Right ventricle myocardium superior (tissue), 1 donor: ENCODE measurements at places on chromosomes 1 and 21. TPM values are rescaled to one million over a fixed set of nuclear protein-coding genes. Genes with fewer than 3 reads are reported as not detected.

DNA sequence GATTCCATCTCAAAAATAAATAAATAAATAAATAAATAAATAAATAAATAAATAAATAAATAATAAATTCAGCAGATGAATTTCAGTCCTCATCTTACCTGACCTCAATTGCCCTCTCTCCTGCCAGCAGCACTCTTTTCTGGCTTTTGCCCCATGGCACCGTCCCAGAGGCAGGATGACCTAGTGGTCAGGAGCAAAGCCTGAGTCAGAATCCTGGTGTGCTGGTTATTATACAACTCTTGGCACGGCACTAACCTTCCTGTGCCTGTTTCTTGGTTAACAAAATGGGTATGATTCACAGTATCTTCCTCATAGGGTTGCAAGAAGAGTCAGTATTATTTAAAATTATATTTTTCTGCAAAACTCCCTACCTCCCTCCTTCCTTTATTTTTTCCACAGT lies 43.0 kb downstream of the NKAIN1 start:
- no peak for DNase-seq

GRCh38 chr1:40985875-40986274 lies 6.4 kb downstream of the CTPS1 start:
- DNase-seq: no peak

DNA sequence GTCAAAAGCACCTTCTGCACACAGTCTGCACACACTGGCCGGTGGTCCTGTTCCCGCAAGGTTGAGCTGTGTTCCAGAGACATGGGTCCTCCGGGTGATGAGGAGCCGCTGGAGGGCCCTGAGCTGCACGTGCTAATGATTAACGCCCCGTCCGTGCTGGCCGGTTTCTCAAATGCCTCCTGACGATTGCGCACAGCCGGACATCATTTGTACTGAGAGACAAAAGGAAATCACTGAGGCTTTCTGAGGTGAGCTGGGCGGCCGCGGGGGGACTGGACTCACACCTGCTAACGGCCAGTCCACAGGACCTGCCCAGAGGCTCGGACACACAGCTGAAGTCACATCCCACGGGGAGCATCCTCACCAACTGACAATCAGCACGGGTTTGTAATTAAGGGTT lies 29.2 kb downstream of the POFUT2 start:
- DNase-seq: peak; percentile 25

- no peak for DNase-seq
Measured at GRCh38 chr21:23799376-23799775, 1807.9 kb downstream of the MRPL39 start.

The C1orf210 gene
- total RNA-seq: not detected

The SNRPE gene
- total RNA-seq: 51.4 TPM

The HSD11B1 gene
- 4.6 TPM for total RNA-seq

The PFKFB2 gene
- 77.9 TPM for total RNA-seq

- no peak for DNase-seq
Measured at GRCh38 chr1:191895049-191895448, 263.2 kb upstream of the RGS18 start.

The OSCP1 gene
- 7.4 TPM for total RNA-seq

GRCh38 chr1:38474738-38475623 lies 384.6 kb downstream of the RRAGC start:
- DNase-seq: no peak

DNA sequence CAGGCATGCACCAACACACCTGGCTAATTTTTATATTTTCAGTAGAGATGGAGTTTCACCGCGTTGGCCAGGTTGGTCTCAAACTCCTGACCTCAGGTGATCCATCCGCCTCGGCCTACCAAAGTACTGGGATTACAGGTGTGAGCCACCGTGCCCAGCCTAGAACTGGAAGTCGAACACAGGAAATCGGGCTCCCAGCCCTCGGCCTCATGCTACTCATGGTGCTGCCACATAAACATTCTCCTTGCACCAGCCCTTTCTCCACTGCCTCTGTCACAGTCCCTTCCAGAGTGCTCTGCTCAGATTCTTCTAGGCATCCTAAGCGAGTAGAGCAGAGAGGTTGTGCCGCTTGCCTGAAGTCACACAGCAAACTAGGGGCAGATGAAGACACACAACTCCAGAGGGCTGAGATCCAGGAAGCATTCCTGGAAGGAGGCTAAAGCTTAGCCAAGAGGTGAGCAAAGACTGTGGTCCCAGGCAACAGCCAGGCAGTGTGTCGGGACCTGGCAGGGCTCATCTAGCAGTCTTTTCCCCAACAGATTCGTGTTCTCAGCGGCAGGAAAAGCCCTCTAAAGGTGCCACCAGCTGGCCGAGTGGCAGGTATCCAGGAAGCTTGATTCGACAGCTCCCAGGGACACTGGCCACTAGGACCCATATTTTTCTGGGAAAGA lies 29.6 kb upstream of the NPPB start:
- no peak for DNase-seq

GRCh38 chr1:89615676-89616598 lies 17.0 kb upstream of the LRRC8C start:
- DNase-seq: no peak

The IL20 gene
- total RNA-seq: not detected

DNA sequence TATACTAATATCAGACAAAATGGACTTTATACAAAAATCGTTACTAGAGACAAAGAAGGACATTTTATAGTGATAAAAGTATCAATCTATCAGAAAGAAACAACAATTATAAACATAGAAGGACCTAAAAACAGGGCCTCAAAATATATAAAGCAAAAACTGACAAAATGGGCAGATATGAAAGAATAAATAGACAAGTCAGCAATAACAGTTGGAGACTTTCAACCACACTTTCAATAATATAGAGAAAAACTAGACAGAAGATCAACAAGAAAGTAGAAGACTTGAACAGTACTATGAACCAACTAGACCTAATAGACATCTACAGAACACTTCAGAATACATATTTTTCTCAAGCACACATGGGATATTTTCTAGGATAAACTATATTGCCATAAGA lies 52.4 kb downstream of the MIS18A start:
- DNase-seq: no peak

DNA sequence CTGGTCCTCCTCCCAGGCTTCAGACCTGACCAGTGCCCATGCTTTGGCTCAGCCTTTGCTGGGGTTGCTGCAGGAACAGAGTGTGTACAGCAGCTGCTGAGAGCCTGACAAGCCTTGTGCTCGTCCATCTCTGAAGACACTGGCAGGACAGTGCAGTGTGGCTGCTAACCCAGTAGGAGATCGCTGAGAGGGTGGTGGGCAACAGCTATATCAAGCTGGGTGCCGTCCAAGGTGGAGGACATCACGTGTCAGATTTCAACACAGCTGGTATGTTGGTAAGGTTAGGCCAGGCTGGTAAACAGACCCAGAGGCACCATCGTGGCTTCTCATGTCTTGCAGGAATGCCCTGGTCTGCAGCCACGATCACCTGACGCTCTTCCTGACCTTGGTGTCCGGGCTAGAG lies 17.9 kb upstream of the SLC25A34 start:
- no peak for DNase-seq

The OR2G2 gene
- not detected for total RNA-seq

The TMEM269 gene
- total RNA-seq: not detected

DNA sequence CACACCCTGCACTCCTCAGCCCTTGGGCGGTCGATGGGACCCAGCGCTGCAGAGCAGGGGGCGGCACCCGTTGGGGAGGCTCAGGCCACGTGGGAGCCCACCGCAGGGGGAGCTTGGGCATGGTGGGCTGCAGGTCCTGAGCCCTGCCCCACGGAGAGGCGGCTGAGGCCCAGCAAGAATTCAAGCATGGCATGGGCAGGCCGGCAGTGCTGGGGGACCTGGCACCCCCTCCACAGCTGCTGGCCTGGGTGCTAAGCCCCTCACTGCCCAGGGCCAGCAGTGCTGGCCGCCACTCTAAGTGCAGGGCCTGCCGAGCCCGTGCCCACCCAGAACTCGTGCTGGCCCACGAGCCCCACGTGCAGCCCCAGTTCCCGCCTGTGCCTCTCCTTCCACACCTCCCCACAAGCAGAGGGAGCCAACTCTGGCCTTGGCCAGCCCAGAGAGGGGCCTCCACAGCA lies 555.0 kb upstream of the ADGRL4 start:
- no peak for DNase-seq
